ENCODE measurements at places on chromosomes 1 and 21.

GRCh38 chr1:18879791-18880309, 20.4 kb upstream of the TAS1R2 start:
- DNase-seq, result no peak

DNA sequence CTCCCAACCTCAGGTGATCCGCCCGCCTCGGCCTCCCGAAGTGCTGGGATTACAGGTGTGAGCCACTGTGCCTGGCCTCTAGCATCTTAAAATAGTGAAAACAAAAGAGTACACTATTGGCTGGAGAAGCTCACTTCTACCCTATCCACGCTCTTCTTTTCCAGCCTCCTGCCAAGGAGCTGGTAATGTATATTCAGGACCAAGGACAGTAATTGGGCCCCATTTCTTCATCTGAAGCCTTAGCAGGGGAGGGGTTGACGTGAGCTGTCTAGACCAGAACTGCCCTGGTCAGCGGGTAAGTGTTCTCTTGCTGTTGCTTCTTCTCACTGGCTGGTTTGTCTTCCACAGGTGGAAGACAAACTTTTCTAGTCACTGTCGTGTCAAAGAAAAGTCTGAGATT, 70.2 kb downstream of the DNM3 start:
- no peak for DNase-seq

- DNase-seq, result no peak
These were observed 46.7 kb upstream of the HAO2 start for GRCh38 chr1:119321666-119322419.

GRCh38 chr1:6127587-6128163, 52.4 kb downstream of the CHD5 start:
- peak; percentile 84 for DNase-seq

GRCh38 chr1:30909365-30910068, 959 bp upstream of the SDC3 start:
- DNase-seq, result no peak

GRCh38 chr1:15332525-15332924, 77.2 kb upstream of the EFHD2 start:
- no peak for DNase-seq

GRCh38 chr1:156970017-156970416, 49.6 kb downstream of the LRRC71 start:
- no peak for DNase-seq

DNA sequence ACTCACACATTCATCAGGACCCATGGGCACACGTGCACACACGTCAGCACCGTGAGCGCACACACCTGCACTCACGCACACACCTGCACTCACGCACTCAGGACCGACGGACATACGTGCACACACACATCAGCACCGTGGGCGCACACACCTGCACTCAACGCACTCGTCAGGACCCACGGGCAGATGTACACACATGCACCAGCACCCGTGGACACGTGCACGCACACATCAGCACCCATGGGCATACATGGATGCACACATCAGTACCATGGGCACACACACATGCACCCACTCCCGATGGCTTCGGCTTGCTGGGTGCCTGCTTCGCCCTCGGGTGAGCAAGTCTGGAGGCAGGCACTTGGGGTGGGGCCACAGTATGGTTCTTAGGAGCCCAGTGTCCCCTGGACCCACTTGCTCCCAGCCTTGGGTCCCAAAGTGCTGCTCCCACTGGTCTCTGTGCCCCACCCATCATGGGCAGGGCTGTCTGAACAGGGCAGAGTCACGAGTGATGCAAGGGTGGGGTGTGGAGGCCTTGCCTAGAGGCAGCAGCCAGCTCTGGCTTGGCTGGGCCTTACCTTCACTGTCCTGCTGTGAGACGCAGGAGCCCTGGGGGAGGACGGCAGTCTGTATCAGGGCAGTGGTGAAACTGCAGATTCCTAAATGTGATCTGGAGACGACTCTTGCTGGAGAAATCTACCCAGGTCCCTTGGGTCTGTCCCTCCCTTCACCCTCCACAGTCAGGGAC, 49.8 kb downstream of the SKI start:
- DNase-seq, result no peak

DNA sequence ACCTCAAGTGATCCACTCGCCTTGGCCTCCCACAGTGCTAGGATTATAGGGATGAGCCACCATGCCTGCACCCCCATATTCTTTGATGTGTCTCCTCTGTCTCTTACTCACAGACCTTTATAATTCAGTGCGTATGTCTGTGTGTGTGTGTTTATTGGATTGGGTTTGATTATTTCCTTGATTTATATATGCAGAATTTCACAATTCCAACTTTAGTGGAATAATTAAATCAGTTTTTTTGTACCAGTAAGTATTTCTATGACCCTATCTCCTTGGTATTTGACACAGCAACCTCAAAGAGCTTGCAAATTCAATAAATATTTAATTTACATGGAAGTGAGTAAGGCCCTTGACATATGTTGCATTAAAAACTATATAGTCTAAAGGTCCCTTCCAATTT, 333.9 kb upstream of the ADAMTS5 start:
- DNase-seq, result no peak

GRCh38 chr1:2555634-2556276, 416 bp upstream of the TNFRSF14 start:
- DNase-seq, result peak; percentile 56

DNA sequence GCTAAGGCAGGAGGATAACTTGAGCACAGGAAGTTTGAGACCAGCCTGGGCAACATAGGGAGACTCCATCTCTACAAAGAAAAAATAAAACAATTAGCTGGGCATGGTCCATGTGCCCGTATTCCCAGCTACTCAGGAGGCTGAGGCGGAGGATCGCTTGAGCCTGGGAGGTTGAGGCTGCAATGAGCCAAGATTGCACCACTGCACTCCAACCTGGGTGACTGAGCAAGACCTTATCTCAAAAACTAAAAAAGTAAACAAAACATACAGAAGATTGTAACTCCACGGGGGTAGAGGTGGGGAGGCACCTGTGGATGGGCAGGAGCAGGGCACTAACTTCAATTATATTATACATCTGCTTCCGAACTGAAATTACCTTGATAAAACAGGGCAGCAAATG, 4.6 kb downstream of the S100B start:
- DNase-seq, result no peak

- DNase-seq, result peak; percentile 51
These were observed 54.6 kb upstream of the POU2F1 start for GRCh38 chr1:167165948-167166689.

GRCh38 chr1:108847494-108847893, 9.4 kb downstream of the AKNAD1 start:
- DNase-seq, result no peak

GRCh38 chr1:243713470-243714186, 136.4 kb downstream of the AKT3 start:
- DNase-seq, result no peak

DNA sequence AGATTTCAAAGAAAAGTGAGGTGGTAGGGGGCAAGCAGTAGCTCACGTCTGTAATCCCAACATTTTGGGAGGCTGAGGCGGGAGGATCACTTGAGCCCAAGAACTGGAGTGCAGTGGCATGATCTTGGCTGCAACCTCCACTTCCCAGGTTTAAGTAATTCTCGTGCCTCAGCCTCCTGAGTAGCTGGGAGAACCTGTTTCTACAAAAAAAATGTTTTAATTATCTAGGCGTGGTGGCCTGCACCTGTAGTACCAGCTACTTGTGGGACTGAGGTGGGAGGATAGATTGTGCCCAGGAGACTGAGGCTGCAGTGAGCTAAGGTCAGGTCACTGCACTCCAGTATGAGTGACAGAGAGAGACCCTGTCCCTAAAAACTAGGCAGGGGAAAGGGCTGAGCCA, 2.6 kb upstream of the TSPAN1 start:
- no peak for DNase-seq

GRCh38 chr1:224276771-224277487, 53.0 kb downstream of the NVL start:
- no peak for DNase-seq
